GM19239 (cell line): ENCODE measurements at places on chromosomes 12 and 14.

- DNase-seq = no peak
Measured at GRCh38 chr12:102543494-102544485, 63.4 kb upstream of the IGF1 start.

GRCh38 chr14:63078569-63078968 lies 33.3 kb upstream of the KCNH5 start:
- DNase-seq = no peak

DNA sequence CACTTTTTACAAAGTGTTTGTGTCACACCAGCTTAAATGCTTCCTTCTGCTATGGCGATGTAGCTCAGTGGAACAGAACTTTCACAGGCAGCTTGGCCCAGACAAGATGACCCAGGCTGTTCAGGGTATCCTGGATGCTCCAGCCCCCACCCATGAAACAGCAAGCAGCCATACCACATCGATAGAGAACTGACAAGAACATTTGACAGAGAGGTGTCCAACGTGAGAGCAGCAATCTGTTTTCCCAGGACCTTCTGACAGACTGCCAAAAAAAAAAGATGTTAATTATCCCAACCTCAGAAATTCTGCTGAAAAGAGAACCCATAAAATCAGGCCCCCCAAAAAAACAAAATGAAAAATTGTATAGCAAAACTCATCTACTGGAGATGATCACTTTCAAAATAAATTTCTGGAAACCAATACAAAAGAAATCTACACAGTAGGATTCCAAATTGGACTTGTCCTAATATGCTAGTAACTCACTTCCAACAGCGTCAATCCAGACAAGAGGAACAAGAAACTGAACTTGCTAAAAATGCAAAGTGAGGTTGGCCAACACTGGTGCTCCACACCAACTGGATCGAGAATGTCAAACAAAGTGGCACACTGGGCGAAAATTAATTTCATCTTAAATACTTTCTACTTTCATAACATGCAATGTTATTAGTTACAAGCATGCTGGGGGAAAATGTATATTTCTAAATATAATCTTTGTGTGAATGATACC lies 118.8 kb downstream of the DPF3 start:
- DNase-seq = no peak

GRCh38 chr12:62748941-62749468 lies 185.9 kb downstream of the PPM1H start:
- no peak for DNase-seq

- DNase-seq = no peak
Measured at GRCh38 chr12:50745861-50746260, 18.0 kb upstream of the ATF1 start.
